NCI-H1436 treated with DMSO at 0.1 percent for 48 hours (cell line): ENCODE measurements at places on chromosomes 7 and 10.

- no peak for DNase-seq
Measured at GRCh38 chr7:142557971-142558582, 191.2 kb upstream of the PRSS1 start.

DNA sequence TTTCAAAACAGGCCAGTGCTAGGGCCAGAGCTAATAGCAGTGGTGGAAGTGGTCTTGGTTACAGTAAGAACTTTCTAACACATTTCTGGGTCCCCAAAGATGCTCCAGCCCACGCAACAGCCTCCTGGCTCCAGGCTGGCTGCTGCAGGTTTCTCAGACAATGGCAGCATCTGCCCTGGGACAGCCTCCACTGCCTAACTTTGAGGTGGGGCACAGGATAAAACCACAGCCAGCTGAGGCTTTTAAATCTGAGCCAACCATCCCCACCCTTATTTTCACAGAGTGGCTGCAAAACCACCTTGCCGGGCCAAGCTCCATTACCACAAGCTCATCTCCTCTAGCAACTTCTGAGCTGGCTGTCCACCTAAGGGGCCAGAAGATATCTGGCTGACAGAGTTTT lies 84.8 kb downstream of the FAM53B start:
- no peak for DNase-seq

DNA sequence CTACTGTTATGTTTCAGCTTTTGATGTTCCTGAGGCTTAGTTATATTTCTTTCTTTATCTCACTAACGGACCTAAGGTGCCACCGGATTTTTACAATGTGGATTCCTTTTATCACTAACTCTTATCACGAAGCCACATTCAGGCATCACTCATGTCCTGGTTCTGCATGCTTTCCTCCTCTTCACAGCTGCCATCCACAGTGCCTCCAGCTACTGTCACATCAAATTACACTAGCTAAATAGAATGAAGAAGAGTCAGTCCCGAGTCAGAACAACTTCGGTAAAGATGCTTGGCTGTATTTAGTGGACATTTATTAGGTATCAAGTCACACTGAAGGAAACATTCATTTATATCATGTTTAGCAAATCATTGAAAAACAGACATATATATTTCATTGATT lies 153.2 kb downstream of the NEBL start:
- DNase-seq: no peak

- no peak for DNase-seq
Measured at GRCh38 chr7:41107938-41108448, 594.9 kb downstream of the INHBA start.

DNA sequence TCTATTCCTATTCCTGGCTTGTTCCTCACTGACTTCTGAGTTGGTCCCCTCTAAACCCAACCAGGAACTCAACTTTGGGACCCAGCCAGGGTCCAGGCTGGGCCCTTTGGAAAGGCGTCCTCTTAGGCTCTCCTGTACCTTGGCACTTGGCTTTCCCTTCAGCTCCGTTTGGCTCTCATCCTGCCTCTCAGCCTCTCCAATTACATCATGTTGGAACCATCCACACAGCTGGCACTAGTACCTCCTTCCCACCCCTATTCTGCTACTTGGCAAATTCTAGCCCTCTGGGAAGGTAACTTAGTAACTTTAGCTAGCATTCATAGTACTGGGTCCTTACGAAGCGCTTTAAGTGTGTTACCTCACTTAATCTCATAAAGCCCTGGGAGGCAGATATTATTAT lies 205.3 kb upstream of the HABP2 start:
- DNase-seq: no peak

GRCh38 chr7:41312235-41312634 lies 390.7 kb downstream of the INHBA start:
- DNase-seq: no peak

- DNase-seq: no peak
Measured at GRCh38 chr10:131896403-131896802, 4.4 kb upstream of the PPP2R2D start.

GRCh38 chr7:14687777-14688176 lies 214.8 kb downstream of the DGKB start:
- no peak for DNase-seq

GRCh38 chr10:133401500-133401899 lies 7.5 kb downstream of the MTG1 start:
- no peak for DNase-seq

DNA sequence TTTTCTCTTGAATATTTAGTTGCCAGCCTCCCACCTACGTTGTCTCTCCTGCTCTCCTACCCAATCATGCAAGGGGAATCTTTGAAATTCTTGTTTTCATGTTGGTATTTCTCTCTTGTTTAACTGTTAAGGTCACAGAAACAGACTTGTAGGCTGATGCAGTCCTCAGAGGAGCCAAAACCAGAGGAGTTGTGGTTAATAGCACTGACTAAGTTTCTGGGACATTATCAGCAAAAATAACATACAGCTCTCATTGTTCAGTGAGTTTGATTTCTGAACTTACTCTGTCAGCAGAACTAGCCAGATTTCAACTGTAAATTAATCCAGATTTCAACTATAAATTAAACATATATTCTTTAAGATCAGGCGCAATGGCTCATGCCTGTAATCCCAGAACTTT lies 11.1 kb upstream of the CUL1 start:
- no peak for DNase-seq

DNA sequence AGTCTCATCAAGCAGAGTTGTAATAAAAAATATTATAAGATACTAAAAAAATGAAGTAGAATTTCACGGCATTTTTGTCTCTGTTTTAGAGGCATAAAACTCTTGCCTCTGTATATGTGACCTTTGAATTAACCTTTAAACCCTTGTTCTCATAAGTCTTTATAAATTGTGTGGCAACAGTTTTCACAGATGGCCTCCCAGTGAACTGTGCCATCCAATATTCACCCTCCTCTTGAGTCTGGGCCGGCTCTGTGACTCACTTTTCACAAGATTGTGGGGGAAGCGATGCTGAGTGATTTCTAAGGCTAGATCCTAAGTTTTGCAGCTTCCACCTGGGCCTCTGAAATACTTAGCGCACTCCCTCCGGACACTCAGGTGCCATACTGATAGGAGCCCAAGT lies 4.6 kb upstream of the USP6NL start:
- DNase-seq: no peak

DNA sequence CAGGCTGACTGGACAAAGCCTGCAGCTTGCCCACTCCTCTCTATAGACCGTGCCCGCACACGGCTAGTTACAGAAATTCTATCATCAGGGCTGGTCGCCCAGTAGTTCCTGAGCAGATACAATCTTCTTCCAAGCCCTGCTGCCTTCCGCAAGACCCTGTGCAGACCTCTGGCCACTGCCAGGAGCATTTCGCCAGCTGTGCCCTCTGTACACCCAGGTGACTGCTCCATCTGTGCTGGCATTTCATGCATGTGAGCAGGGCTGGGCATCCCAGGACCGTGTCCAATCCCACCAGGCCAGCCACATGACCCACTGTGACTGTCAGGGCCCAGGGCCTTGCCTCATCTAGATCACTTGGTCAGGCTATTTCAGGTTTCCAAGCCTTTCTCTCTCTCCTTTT lies 36.9 kb downstream of the HSPA12A start:
- no peak for DNase-seq

DNA sequence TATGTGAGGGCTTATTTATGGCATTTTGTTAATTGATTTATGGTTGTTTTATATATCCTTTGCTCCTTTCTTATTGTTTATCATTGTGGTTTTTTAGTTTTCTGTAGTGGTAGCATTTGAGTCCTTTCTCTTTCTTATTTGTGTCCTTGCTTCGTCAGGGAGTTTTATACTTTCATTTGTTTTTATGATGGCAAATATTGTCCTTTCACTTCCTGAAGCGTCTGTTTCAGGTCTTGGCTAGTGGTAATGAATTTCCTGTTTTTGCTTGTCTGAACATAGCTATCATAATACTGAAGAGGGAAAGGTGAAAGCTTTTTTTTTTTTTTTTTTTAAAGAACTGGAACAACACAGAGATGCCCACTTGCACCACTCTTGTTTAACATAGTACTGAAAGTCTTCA lies 228.2 kb downstream of the ATRNL1 start:
- no peak for DNase-seq

DNA sequence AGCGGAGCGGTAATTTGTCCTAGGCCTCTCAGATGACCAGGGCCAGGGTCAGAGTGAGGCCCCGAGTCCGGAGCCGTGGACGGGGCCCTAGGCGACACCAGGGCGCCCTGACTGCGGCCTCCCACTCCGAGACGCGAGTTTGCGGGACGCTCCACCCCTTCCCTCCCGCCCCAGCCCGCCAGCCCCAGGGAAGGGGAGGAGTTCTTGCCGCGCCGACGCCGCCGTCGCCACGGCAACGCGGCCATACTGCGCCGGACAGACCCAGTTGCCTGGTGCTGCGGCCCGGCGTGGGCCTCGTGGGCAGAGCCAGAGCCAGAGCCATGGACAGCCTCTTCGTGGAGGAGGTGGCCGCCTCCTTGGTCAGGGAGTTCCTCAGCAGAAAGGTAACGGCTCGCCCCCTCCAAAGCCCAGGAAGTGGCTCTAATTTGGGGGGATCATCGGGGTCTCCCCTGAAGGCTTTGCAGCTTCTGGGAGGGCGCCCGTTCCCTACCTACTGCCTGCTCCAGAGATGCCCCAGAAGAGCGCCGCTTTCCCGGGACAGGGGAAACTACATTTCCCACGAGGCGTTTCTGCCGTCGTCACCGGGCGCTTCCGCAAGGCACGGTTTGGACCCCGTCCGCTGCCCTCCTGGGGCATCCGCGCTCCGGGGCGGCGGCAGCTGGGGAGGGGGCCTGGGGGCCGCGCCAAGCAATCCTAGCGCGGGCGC lies at the start of gene MINDY4:
Gene MINDY4, plus strand, starts transcription at position 244 of the 706 bp plus-strand sequence. Its CDS starts 77 bp downstream, at position 321.
- no peak for DNase-seq

GRCh38 chr10:116208956-116209567 lies 63.9 kb downstream of the GFRA1 start:
- DNase-seq: no peak

- no peak for DNase-seq
Measured at GRCh38 chr7:104553074-104553473, 224.7 kb downstream of the LHFPL3 start.

DNA sequence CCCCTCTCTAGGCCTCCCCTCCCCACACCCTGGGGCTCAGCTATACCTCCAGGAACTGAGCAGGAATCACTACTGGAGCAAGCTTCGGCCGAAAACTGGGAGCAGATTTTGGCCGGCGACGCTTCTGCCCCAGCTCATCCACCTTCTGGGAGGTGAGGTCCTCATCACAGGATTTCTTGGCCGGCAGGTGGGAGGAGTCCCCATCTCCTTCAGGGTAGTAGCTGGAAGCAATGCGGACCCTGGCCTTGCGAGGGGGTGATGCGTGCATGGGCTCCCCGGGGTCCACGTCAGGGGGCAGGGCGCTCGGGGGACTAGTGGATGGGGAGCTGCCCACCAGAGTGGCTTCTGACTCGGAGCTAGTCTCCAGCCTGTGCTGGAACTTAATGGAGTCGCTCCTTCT lies 105.5 kb downstream of the DLG5 start:
- no peak for DNase-seq

GRCh38 chr7:117296066-117296465 lies 26.8 kb downstream of the WNT2 start:
- no peak for DNase-seq

- no peak for DNase-seq
Measured at GRCh38 chr10:6811153-6811552, 231.1 kb upstream of the PRKCQ start.

- no peak for DNase-seq
Measured at GRCh38 chr7:92330835-92331438, 85.2 kb downstream of the ANKIB1 start.

DNA sequence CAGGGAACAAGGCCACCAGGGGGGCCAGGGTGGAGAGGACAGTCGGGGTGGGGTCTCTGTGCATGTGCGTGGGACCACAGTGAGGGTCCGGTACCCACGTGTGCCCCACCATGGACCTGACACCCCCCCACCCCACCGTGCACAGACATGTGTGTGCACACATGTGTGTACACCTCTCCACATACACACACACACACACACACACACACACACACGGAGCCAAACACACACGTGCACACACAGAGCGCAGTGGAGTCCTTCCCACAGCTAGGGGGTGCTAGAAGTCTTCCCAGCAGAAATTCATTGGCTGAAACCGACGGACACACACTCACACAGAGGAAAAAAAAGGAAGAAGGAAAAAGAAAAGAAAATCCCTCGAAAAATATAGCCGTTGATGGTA lies 42.8 kb upstream of the GNA12 start:
- no peak for DNase-seq

DNA sequence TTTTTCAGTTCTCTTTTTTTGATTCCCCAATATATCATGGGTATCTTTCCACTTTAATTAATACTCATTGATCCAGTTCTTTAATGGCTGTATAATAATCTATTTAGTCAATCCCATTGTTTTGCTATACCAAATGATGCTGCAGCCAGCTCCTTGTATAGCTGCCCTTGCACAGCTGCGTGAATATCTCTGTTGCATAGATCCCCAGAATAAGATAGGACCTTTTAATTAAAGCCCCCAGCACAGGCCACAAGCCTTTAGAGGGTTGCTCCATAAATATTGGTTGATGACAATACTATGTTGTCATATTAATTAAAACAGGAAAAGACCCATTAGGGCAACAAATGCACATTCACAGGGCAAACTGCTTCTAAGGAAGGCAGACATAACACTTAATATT lies 57.9 kb downstream of the BUB3 start:
- no peak for DNase-seq

GRCh38 chr7:158976849-158977593 lies 120.7 kb downstream of the DYNC2I1 start:
- DNase-seq: no peak

- no peak for DNase-seq
Measured at GRCh38 chr7:99392659-99393354, 15.6 kb downstream of the PDAP1 start.

DNA sequence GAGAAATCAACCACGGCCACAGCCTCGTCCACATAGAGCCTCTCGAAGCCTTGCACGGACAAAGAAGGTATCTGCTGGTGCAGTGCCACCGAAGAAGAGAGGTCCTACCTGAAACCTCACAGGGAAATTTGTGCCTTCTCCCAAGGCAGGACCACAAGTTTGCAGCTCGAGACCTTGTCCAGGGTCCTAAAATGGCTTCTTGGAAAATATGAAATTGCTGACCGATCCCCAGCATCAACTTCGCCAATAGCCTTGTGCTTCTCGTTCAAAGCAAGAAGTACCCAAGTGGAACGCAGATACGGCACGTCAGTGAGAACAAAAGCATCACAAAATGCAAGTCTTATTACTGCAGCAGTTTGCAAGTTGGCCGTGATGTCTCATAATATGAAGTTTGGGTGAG lies 24.6 kb downstream of the PTPRN2 start:
- DNase-seq: no peak

- DNase-seq: no peak
Measured at GRCh38 chr7:140239653-140239935, 62.8 kb upstream of the KDM7A start.

GRCh38 chr7:100604028-100604975 lies 2.1 kb downstream of the PCOLCE start:
- DNase-seq: no peak

DNA sequence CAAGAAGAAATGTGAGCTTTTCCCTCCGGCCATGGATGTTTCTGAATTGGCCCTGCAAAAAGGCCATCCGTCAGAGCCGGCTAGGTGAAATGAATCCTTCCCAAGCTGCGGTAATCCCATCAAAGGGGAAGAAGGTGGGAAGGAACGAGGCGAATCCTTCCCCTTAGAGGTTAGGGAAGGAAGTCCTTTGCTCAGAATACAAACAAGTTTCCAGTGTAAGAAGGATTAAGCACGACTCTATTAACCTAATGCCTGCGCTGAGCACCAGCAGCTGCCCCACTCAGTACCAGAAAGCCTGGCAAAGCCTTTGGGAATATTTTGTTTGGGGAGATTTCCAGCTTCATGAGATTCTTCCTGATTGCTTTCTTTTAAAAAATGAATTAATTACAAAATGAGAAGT lies 42.8 kb downstream of the CLRN3 start:
- no peak for DNase-seq

- no peak for DNase-seq
Measured at GRCh38 chr7:24834128-24834798, 77.0 kb upstream of the GSDME start.
